ENCODE measurements at places on chromosomes 7 and 10. TPM values are rescaled to one million over a fixed set of nuclear protein-coding genes. Genes with fewer than 3 reads are reported as not detected.

DNA sequence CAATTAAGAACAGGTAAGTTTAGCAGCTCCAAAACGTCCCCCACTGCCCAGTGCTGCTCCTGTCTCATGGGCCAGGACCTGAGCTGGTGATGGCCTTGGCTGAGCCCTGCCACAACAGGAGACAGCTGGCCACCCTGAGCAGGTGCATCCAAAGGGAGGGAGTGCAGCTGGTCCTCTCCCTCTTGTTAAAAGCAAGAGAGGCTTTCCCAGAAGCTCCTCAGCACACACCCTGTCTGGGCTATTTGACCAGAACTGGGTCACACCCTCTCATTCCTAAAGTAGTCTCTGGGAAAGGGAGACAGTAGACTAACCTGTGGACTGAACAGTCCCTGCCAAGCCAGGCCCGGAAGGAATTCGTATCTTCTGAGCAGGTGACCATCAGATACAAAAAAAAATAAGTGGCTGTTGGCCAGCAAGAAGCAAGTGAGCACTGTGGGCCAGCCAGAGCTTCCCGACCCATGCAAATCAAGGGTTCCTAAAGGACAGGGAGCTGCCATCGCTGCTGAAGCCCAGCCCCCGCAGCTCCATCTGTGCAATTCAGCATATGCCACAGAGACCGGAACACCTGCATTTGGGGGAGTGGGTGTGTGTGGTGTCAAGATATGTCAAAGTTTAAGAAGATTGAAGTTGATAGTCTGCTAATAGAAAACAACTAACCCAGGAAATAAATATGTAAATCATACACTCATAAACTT, 2.1 kb upstream of the TMEM72 start:
- no peaks in the 10 kb centered on the region for H3K27me3 ChIP-seq
- no peak overlapping the region for H3K27ac ChIP-seq
- no peak for DNase-seq
- H3K4me1 ChIP-seq: peaks cover 31% of the 10 kb centered on the region
- no peaks in the 10 kb centered on the region for H3K36me3 ChIP-seq
- H3K4me3 ChIP-seq: no peak overlapping the region

DNA sequence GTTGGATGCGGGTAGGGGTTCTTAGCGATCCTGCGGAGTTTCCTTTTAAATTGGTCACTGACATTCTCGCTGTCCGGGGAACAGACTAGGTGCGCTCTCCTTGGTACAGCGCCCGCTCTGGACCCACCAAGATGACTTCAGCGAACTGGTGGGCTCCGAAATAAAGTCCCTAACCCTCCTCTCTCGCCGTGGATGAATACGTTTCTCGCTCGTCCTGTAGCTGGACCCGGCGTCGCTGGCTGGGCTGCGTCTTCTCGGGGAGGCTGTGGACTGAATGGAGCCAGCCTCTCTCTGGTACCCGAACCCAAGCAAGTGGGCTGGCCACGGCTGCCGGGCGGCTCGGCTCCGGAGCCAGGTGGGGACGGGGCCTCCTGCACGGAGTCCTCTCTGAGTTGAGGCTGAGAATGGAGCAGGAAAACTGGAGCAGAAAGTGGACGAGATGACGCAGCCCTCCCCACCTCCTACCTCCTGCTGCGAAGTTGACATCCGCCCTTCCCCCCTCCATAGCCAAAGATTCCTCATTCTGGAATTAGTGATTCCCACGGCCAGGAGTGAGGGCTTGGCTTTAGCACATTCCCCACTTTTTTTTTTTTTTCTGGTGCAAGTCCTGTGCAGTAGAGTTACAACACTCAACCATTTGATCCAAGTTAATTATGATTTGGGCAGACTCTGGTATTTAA, 1.5 kb downstream of the UNC5B start:
- peak overlapping the region; percentile 83 for H3K4me3 ChIP-seq
- H3K4me1 ChIP-seq: peaks cover 40% of the 10 kb centered on the region
- no peaks in the 10 kb centered on the region for H3K36me3 ChIP-seq
- DNase-seq: peak; percentile 56

GRCh38 chr10:125146791-125147579, 13.4 kb downstream of the CTBP2 start:
- H3K27ac ChIP-seq: peak overlapping the region; percentile 99
- peaks cover 52% of the 10 kb centered on the region for H3K4me1 ChIP-seq
- H3K27me3 ChIP-seq: no peaks in the 10 kb centered on the region
- no peak for DNase-seq
- no peaks in the 10 kb centered on the region for H3K36me3 ChIP-seq

GRCh38 chr7:130363026-130363847, 17.1 kb upstream of the CPA1 start:
- no peak overlapping the region for H3K4me3 ChIP-seq
- H3K27ac ChIP-seq: peak overlapping the region; percentile 86
- H3K4me1 ChIP-seq: peaks cover 35% of the 10 kb centered on the region
- peak; percentile 80 for DNase-seq
- no peaks in the 10 kb centered on the region for H3K36me3 ChIP-seq

GRCh38 chr10:112510384-112510783, 63.4 kb downstream of the VTI1A start:
- no peak overlapping the region for H3K27ac ChIP-seq
- no peak for DNase-seq
- H3K27me3 ChIP-seq: no peaks in the 10 kb centered on the region
- H3K4me3 ChIP-seq: no peak overlapping the region

DNA sequence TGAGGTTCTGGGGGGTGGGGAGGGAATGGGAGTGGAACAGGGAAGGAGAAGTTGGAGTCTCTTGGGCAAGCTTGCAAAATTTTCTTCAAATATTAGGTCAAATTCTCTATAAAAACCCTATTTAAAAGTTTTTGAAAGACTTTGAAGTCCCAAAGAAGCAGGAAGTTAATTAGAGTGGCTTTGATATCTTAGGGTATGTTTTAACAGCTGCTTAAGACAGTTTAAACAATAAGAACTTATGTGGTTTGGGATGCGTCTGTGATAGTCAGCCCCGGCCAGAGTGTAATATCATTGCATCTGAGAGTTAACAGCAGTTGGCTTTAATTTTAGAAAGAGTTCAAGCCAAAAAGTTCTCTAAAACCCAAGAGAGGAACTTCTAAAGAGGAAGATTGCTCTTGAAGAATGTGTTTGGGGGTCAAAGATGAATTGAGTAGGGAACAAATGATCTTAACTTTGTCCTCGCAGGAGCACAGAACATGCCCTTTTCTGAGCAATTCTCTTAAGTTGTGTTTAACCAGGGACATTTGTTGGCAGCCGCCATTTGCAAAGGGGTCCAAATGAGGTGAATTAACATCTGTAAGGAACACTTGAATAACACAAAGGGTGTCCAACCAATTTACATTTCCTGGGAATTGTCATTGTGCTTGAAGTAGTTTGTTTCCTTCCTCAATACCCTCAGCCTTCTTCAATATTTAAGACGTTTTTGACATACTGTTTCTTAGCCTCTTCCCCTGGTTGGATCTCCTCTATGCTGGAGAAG, 182.4 kb downstream of the PTEN start:
- H3K36me3 ChIP-seq: no peaks in the 10 kb centered on the region
- no peak for DNase-seq
- H3K4me3 ChIP-seq: no peak overlapping the region
- no peaks in the 10 kb centered on the region for H3K27me3 ChIP-seq
- no peak overlapping the region for H3K27ac ChIP-seq

GRCh38 chr7:108181073-108181985, 51.2 kb upstream of the LAMB4 start:
- no peak overlapping the region for H3K27ac ChIP-seq
- H3K4me3 ChIP-seq: no peak overlapping the region
- H3K4me1 ChIP-seq: no peaks in the 10 kb centered on the region

- H3K27ac ChIP-seq: no peak overlapping the region
- no peak overlapping the region for H3K4me3 ChIP-seq
- no peak for DNase-seq
- no peaks in the 10 kb centered on the region for H3K4me1 ChIP-seq
- no peaks in the 10 kb centered on the region for H3K36me3 ChIP-seq
Measured at GRCh38 chr7:85150624-85151023, 36.2 kb downstream of the SEMA3D start.

- no peak overlapping the region for H3K27ac ChIP-seq
- no peaks in the 10 kb centered on the region for H3K36me3 ChIP-seq
- DNase-seq: no peak
- H3K27me3 ChIP-seq: no peaks in the 10 kb centered on the region
- no peak overlapping the region for H3K4me3 ChIP-seq
- peaks cover 7% of the 10 kb centered on the region for H3K4me1 ChIP-seq
Measured at GRCh38 chr7:30266686-30267085, 17.7 kb upstream of the ZNRF2 start.

NAT16 gene
- total RNA-seq: not detected

FGFBP3 gene
- 2.4 TPM for total RNA-seq

TLX1 gene
- 0.24 TPM for total RNA-seq

NKX1-2 gene
- total RNA-seq: 2.0 TPM

FGFR2 gene
- total RNA-seq: 90.4 TPM

PVRIG gene
- total RNA-seq: not detected

MCM10 gene
- 3.1 TPM for total RNA-seq
